ENCODE measurements at places on chromosomes 11 and 22.

GRCh38 chr22:40635940-40636379 is 559 bp downstream of the MRTFA start:
- DNase-seq, result no peak

DNA sequence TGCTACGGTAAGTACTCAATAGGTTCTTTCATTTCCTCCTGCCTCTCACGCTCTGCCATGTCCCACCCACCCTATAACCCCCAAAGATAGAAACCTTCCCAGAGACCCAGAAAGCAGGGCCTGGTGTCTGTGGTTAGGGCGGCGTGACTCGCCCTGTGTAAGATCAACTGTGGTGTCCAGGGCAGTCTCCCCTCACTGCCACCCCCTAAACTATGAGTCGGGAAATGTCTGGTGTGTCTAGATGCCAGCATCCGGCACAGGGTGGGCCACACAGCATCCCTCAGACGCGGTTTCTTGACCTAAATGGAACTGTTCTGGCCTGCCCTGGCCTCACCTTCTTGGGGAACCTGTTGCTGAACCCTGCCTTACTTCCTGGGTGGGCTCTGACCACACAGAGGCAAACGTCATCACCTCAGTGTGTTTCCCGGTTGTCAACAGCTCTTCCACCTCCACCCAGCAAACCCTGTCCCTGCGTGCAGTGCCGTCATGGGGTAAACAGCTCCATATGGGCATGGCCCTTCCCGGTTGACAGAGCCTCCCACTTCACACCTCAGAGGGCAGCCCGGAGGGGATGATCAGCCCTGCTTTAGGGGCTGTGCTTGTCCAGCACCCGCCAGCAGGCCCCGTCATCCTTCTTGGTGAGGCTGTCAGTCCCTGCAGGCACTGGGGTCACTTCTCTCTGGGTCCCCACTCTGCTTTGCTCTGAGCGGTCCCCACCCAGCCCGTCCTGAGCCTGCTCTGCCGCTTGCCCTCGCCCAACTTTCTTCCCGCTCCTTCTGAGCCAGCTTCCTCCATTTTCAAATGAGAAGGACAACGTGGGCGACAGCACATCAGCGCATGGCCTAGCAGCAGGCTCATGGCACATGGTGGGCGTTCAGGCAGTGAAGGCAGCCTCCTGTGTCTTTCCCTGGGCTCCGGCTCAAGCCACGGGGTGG is 6.0 kb downstream of the WNT11 start:
- DNase-seq, result no peak

GRCh38 chr22:25113316-25113721 is 86.3 kb upstream of the CRYBB3 start:
- no peak for DNase-seq

DNA sequence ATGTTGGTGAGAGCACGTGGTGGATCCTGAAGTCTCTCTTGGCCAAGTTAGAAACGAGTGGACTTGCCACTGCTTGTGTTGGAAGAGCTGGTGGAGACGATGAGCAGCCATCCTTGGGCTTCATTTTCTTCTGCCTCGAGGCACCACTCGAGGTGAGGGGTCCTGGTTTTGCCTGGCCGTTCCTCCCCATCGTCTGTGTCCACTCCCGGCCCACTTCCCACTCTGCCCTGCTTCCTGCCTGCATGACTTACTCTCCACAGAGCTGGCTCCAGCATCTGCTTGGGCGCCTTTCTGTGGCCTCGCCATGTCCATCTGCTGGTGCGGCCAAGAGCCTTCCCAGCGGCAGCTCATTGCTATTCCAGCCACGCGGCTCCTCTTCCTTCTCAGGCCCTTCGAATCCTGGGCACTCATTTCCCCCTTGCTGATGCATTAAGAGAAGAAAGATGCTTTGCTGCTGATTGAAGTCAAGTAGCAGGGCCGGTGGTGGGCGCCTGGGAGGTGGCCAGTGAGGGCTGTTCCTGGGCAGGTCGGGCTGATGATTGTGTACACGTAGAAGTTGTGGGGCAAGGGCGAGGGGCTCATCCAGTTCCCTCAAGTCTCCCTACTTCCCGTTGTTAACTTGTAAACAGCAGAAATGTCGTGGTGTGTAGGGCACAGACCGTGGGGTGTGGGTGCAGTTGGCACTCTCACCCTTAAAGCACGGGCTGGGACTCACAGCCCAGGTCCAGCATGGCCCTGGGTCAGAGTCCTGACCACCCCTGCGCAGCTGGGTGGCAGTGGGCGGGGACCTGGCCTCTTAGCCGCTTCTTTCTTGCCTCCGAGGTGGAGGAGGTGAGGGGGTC is 292.0 kb downstream of the TBC1D22A start:
- DNase-seq, result no peak

DNA sequence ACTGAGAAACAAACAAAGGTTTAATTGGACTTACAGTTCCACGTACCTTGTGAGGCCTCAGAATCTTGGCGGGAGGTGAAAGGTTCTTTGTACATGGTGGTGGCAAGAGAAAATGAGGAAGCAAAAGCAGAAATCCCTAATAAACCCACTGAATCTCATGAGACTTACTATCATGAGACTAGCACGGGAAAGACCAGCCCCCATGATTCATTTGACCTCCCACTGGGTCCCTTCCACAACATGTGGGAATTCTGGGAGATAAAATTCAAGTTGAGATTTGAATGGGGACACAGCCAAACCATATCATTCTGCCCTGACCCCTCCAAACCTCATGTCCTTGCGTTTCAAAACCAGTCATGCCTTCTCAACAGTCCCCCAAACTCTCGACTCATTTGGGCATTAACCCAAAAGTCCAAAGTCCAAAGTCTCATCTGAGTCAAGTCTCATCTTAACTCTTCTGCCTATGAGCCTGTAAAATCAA is 617.4 kb downstream of the CNTN5 start:
- DNase-seq, result no peak

GRCh38 chr22:48405741-48406140 is 1421.9 kb downstream of the BRD1 start:
- DNase-seq, result no peak

- DNase-seq, result no peak
These were observed 79.7 kb downstream of the MYO7A start for GRCh38 chr11:77207618-77208313.

DNA sequence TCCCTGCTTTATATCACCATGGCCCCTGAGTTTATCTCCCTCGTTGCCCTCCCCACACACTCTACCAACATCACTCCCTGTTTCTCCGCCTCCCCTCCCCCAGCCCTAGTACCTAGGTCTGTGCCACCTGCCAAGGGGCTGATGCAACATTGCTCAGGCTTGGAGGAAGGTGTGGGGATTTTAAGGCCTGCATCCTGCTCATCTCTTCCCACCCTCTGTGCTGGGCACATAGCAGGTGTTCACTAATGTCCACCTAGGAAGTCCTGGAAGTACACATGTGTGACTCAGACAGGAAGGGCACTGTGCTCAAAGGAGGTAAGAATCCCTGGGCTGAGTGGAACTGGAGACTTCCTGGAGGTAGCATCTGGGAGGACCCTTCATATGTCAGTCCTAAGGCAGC is 37.0 kb downstream of the PDE2A start:
- DNase-seq, result no peak

DNA sequence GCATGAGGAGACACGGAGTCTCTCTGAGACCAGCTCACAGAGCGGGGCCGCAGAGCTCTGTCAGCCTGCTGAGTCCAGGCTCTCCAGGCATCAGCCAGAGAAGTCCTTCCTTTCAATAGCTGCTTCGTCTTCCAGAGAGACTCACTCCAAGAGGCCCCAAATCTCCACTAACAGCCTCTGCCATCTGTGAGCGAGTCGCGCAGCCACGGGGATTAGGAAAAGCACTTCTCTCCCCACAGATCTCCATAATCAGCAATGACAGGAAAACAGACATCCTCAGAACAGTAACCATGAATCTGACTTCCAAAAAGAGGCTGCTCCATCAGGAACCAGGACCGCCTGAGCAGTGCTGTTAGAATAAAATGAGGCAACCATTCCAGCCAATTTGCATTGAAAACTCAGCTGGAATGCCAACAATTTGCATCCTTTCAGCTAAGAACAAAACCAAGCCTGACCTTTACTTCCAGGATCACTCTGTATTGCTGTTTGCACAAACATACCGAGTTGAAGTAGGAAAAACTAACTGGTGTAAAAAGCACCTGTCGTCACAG is 65.4 kb downstream of the SMCO4 start:
- no peak for DNase-seq
